ENCODE measurements at places on chromosomes 11 and 22.

DNA sequence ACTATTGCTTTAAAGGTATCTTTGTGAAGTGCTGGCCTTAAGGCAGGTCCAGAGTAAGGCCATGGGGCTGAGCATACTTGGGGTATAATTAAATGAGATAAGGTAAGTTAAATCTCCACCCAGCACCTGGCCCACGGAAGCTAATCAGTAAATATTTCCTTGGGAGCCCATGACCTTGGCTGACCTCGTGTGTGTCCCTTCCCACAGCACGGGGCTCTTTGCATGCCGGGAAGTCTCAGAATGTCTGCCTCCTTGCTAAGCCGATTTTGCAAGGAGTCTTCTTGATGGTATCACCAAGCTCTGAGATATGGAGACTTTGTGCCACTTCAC lies 46.5 kb downstream of the ADM start:
- no peak for DNase-seq

- no peak for DNase-seq
These were observed 19.0 kb downstream of the RSF1 start for GRCh38 chr11:77801477-77801876.

- DNase-seq = no peak
These were observed 46.6 kb upstream of the VPREB1 start for GRCh38 chr22:22197993-22198402.

GRCh38 chr11:83611600-83611999 lies 325.4 kb upstream of the CCDC90B start:
- DNase-seq = no peak

DNA sequence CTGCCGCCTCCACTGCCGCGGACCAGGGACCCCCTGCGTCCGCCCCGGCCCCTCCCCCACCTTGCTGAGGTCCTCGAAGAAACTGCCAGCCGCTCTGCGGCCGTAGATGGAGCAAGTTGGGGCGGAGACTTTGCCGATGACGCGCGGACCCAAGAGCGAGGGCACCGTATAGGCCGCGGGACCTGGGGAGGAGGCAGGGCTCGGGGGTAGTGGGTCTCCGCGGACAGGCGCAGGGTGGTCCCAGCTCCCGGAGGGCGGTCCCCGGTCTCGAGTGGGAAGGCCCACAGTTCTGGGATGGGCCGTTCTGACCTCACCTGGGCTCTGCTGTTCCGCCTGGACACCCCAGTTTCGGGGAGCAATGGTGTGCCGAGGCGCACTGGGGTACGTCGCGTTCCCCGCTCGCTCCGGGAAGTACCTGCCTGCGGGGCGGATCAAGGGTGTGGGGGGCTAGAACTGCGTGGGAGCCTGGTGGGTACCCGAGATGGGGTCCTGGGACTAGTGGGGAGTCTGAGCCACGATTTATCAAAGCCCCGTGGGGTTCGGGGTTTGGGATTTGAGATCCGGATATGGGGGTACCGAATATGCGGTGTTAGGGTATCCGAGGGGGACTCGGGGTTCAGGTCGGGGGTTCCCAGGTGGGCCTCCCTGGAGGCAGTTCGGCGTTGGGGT lies 1.2 kb upstream of the TYMP start:
- DNase-seq = peak; percentile 59

GRCh38 chr11:93738647-93739081 lies 2.6 kb downstream of the TAF1D start:
- no peak for DNase-seq

DNA sequence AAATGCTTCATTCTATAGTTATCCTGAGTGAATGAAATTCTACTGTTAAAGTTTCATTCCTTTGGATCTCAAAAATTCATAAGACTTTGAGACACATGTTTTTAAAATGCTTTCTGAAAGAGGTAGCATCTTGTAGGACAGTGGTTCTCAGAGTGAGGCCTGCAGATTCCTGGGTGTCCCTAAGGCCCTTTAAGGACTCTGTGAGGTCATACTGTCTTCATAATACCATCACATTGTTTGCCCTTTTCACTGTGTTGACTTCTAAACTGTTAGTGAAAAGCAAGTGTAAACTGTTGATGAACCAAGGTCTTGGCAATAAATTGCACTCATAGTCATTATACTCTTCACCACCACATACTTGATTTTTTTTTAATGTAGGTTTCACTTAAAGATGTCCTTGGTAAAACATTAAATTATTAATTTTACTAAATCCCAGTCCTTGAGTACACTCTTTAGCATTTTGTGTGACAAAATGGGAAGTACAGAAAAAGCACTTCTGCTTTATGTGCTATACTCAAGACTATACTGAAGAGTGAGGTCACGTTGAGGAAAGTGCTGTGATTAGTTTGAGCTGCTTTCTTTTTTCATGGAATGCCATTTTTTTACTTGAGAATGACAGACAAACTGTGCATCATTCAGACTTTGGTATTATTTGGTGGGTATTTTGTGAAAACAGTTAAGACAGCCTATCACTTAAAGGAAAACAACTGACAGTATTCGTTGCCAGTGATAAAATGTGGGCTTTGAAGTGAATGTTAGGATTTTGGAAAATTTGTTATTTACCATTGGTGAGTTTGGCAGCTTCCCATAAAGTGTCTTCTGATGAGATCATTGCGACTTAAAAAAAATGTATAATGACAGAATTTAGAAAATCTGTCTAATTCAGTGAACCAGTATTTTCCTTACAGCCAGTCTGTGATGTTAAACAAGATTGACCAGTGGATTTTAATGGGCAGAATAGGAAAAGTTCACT lies 61.1 kb downstream of the SPECC1L start:
- no peak for DNase-seq

DNA sequence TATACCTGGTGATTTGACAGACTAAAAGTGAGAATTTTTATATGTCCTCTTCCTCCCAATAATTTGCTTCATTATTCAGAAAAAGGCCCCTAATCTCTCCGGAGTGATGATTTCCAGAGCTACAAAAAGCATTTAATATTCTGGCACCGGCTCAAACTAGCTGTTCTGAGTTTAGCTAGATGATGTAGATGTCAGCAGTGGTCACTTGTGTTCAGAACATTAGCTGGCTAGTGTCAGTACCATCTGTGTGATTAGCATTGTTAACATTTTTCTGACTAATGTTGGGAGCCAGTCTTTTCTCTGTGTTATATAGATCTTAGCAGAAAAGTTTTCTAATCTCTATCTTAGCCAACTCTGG lies 68.7 kb upstream of the RRM1 start:
- DNase-seq = no peak

DNA sequence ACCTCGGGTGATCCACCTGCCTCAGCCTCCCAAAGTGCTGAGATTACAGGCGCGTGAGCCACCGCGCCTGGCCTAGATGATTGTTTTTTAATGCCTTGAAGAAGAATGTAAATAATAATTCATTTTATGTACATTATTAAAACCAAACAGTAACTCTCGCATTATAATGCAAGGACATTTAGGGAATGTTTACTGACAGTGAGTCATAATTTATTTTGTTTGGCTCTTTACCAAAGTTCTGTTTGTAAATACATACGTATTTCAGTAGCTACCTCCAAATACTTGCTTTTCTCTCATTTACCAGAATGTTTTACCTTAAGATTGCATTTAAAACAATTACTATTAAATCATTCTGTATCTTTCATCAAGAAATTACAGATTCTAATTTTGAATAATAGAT lies 3.0 kb downstream of the RAB39A start:
- DNase-seq = no peak

DNA sequence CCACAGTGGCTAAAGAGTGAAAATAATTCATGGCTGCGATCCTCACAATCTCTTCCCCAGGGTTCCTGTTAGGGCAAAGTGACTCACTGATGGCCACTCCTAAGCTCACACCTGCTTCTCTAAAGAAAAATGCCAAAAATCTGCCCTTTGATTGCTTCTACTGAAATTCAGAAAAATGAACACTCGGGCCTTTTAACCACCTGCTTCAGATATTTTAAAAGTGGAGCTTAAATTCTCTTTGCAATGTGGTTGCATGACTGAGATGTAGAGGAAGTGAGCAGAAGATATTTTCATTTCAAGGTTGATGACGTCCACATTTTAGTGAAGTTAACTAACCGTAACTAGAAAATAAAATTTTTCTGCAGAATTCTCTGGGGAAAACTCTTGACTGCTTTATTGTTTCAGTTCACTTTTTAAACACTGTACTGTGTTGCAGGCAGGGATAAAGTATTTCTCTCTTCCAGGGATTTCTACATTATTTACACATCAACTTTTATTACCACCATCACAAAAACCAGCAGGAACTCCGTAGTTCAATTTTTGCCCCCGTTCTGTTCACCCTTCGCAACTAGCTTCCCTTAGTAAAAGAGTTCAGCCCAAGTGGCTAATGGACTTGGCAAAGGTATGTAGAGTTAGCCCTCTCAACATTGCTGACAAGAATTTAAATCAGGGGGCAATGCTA lies 8.5 kb downstream of the RAB30 start:
- DNase-seq = no peak

DNA sequence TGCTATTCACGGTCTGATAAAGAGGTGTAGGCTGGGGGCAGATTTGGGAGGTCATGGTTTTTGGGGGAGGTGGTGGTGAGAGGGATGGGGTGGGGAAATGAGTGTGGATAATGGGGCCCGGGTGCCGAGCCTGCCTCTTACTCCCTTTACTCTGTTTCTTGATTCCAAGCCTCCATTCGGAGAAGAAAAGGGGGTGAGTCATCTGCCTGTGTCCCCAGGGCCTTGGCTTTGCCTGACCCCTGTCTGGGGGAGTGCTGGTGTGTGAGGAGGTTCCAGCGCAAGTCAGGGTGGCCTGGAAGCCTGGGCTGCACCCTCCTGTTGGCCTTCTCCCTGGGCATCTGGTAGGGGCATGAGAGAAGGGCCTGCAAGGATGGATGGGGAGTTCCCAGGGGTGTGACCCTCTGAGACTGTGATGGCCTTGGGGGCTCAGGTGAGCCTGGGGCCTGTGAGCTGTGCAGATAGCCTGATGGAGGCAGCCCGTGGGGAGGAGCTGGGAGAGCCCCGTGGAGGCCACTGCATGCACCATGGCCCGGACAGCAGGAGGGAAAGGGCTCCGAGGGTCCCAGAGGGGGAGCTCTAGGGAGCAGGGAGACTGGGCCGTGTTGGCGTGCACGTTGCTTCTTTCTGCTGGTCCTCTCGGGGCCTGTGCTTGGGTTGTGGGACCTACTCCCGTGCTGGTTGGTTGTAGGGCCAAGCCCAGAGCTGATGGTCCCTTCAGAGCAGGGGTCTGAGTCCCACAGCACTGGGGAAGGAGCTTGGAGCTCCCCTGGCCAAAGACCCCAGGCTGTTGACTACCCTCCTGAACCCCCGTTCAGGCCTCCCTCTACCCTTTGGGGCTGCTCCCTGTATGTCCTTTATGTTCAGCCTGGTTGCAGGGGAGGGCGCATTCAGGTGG lies 26.3 kb upstream of the ACR start:
- DNase-seq = no peak

- DNase-seq = no peak
These were observed 1.6 kb downstream of the THY1 start for GRCh38 chr11:119421351-119421750.

DNA sequence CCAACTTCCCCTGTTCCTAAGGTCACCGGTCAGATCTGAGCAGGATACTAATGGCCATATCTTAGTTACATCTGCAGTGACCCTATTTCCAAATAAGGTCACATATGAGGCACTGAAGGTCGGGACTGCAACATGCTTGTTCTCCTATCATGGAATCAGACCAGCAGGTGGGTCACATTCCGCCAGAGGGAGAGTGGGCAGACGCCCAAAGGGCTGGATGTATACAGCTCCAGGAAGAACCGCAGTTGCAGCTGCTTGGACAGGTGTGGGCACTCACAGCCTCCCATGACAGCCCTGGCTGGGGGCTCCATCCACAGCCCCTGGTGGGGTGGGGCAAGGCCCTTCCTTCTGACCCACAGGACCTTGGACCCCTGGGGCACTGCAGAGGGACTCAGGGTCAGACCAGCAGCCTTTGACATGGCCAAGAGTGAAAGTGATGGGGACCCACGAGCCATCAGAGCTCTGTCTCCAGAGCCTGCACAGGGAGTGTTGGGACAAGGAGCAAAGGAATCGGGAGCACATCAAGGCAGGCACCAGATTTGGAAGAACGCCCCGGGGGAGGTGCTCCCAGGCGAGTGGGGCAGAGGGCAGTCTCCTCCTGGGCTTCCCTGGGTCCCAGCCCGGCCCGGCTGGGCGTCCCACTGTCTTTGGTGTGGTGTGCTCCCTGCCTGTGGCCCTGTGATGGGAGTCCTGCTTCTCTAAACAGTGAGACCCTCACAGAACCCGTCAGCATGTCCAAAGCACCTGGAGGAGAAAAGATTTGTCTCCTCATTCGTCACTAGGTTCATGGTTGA lies 13.3 kb upstream of the CD81 start:
- no peak for DNase-seq

- DNase-seq = no peak
These were observed at the start of gene LUZP2 for GRCh38 chr11:24496736-24497725. Gene LUZP2 (plus strand): TSS chr11:24497053.

- DNase-seq = no peak
These were observed 60.2 kb downstream of the CDKN1C start for GRCh38 chr11:2825261-2825888.

DNA sequence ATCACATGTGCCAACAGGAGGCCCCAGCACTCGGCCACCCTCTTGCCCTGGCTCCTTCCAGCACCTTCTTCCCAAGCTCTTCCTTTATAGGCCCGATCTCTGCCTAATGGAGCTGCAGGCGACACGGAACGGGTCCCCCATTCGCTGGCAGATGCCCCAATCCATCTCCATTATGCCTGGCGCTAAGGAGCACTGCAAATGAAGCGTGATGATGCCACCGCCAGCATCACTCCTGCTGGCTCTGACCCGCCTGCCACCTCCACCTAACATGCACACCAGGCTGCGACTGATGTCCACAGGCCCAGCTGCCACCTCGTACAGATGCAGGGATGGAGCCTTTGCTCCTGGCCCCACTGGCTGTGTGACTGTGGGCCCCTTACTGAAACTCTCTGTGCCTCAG lies 33.5 kb downstream of the ELFN2 start:
- DNase-seq = no peak

- no peak for DNase-seq
These were observed 31.5 kb upstream of the GLYATL1 start for GRCh38 chr11:58907780-58908179.

All from stimulated activated CD4-positive, alpha-beta T cell treated with anti-CD3 and anti-CD28 coated beads, Interleukin-1b, Interleukin-23, amount 100 ng/mL, for 1 hour (primary cell).